AG04450 (cell line): ENCODE measurements at places on chromosomes 1 and 21.

DNA sequence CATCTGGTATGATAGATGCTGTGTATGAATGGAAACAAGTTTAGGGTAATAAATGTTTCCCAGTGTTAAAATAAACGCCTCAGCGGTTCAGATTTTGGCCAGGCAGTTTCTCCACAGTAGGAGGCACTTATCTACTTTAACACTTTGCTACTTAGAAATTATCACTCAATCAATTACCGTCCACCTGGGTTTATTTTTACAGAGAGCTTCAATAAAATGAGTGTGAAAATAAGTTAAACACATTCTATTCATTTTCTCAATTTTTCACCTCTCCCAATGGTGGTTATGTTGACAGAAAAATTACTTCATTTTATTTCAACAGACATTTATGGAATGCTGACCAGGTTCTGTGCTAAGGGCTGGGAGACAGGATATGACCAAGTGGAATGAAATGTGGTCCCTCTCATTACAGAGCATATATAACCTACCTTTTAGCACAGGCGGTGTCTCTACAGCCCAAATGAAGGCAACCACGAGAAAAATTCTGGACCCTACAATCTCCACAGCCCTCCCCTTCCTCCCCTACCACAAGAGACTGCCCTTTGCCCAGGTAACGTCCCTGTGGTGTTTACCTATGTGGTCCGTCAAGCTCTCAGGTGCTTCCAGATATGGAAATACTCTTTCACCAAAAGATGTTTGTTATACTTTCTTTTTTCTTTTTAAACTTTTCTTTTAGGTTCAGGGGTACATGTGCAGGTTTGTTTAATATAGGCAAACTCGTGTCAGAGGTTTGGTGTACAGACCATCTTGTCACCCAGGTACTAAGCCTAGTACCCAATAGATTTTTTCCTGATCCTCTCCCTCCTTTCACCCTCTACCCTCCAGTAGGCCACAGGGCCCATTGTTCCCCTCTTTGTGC is 105.5 kb downstream of the HLCS start:
- DNase-seq, result peak; percentile 29

DNA sequence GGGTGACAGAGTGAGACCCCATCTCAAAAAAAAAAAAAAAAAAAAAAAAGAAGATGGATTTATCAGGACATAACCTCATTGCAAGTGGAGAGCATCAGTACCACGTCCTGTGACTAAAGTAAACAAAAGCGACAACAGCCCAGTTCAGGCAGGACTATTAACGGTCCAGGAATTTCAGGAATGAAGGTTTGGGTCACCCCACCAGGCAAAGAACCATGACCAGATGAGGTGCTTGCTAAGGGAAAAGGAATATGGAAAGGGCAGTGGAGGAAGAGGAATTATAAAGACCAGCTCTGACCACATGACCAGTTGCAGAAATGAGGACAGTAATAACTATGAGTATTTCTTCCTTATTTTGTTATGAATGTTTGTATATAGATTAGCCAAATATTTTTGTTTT is 35.4 kb upstream of the EIF4G3 start:
- no peak for DNase-seq

- DNase-seq, result peak; percentile 84
Measured at GRCh38 chr1:53107570-53108322, 34.7 kb downstream of the SLC1A7 start.

DNA sequence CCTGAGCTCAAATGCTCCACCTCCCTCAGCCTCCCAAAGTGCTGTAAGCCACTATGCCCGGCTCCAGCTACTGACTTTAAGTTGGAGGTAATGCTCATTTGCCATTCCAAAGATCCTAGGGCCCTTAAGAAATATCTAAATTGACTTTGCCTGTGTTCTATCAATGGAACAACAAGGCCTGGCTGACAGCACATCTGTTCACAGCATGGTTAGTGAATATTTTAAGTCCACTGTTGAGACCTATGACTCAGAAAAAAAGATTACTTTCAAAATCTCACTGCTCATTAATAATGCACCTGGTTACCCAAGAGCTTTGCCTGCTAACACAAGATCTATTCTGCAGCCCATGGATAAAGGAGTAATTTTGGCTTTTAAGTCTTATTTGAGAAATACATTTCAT is 3.5 kb upstream of the SSX2IP start:
- no peak for DNase-seq

GRCh38 chr21:34004974-34005373 is 68.4 kb upstream of the MRPS6 start:
- DNase-seq, result no peak

- no peak for DNase-seq
Measured at GRCh38 chr1:167052389-167052788, 37.8 kb downstream of the GPA33 start.

GRCh38 chr21:43573921-43574320 is 85.4 kb downstream of the HSF2BP start:
- no peak for DNase-seq

- DNase-seq, result no peak
Measured at GRCh38 chr1:52460694-52461093, 56.3 kb downstream of the PRPF38A start.

- DNase-seq, result no peak
Measured at GRCh38 chr1:180842491-180843275, 70.0 kb upstream of the KIAA1614 start.

DNA sequence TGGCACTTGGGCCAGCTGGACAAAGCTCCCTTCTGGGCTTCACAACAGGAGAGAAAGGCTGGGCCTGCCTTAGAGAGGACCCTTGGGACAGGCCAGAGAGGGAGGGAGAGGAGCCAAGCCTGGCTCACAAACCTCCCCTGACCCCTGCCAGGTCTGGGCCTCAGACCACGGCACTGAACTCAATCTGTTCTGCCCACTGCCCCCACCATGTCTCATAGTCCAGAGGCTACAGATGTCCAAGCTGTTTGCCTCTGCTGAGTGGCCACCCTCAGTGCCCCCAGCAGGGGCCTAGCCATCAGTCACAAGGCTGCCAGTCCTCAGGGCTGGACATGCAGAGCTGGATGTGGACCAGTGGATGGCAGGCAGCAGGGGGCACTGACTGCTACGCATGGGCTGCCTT is 13.0 kb upstream of the DMBX1 start:
- no peak for DNase-seq

DNA sequence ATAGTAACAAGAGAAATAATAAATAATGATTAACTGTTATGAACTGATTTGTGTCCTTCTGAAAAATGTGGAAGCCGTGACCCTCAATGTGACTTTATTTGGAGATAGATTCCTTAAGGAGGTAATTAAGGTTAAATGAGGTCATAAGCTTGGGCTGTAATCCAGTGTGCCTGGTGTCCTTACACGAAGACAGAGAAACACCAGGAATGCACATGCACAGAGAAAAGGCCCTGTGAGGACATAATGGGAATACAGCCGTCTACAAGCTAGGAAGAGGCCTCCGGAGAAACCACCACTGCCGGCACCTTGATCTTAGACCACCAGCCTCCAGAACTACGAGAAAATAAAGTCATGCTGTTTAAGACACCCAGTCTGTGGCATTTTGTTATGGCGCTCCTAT is 215.9 kb downstream of the NEGR1 start:
- DNase-seq, result no peak

- DNase-seq, result no peak
Measured at GRCh38 chr1:13809461-13810159, 109.6 kb downstream of the PRDM2 start.

- no peak for DNase-seq
Measured at GRCh38 chr1:90045853-90046563, 51.1 kb downstream of the ZNF326 start.

GRCh38 chr21:29300807-29301138 is 2.1 kb downstream of the BACH1 start:
- DNase-seq, result no peak

DNA sequence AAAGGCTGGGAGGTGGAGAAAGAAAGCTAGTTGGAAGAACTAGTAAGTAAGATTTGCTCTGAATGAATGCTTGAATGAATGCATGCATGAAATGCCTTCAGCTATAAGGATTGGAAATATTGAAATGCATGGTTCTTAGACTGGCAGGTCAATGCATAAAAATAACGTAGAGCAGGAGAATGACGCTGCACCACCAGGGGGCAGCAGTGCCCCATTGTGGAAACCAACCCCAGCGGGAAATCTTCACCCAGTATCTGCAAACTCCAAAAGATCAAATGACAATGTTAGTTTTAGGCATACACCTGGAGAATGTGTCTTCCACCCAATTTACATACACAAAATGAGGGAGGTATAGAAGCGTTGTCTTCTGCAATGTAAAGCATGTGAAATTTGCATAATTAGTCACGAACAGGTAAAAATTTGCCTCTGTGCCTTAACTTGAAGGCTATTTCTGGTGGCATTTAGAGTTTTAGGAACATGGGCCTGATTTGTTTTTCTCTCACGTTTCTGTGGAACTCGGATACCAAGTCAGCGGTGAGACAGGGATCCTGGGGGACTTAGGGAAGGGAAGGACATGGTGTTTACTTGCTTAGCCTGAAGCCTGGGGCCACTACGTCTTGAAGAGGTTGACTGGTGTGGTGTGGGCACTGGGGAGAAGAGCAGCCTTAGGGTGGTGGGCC is 78.6 kb downstream of the HHAT start:
- peak; percentile 42 for DNase-seq

GRCh38 chr21:34352556-34352955 is 11.2 kb upstream of the KCNE2 start:
- no peak for DNase-seq

- DNase-seq, result no peak
Measured at GRCh38 chr1:1179983-1180861, 6.5 kb downstream of the TTLL10 start.

DNA sequence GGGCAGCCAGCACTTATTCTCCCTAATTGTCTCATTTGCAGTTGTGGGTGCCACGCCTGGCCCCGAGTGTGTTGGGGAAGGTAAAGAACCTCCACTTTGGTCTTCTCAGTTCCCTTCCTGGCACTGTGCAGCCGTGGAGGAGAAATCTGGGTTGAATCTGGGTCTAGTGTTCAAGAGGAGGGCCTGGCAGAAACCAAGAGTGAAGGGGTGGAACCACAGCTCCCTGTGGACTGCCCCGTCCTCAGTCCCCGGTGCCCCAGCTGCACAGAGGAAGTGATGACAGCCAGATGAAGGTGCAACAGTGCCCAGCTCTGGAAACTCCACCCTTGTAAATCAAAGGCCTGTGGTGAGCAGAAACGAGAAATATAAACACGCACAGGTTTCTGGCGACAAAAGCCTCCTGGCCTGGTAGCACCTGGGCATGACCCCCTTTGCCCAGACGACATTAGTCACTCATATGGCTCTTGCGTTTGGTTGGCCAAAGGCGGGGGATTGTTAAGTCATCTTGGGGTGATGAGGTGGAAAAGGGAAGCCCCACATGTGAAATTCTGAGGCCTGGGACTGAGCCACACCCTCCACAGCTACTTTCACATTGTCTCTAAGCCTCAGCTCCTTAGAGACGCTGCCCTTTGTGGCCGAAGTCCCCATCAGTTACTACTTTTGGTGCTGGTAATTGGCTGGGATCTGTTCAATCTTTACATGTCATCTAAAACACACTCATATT is 4.2 kb upstream of the ECE1 start:
- no peak for DNase-seq

GRCh38 chr1:175415129-175415712 is 222.6 kb upstream of the KIAA0040 start:
- no peak for DNase-seq

- no peak for DNase-seq
Measured at GRCh38 chr1:206953626-206954025, 7.4 kb upstream of the PIGR start.

DNA sequence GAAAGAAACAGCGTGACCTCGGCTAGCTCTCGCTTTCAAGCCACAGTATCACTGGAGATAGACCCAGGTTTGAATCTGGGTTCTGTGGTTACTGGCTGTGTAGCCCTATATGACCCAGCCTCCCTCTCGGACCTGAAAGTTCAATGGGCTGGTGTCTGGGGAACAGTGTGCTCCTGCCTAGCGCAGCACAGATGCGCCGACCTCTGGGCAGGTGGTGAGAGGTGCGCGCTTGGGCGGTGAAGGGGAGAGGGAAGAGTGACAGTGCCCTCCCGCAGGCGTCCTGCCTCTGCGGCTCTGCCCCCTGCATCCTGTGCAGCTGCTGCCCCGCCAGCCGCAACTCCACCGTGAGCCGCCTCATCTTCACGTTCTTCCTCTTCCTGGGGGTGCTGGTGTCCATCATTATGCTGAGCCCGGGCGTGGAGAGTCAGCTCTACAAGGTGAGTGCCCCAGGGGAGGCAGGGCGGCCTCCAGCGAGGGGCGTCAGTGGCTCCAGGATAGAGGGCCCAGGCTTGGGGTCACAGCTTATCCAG is 10.5 kb downstream of the SERINC2 start:
- no peak for DNase-seq

DNA sequence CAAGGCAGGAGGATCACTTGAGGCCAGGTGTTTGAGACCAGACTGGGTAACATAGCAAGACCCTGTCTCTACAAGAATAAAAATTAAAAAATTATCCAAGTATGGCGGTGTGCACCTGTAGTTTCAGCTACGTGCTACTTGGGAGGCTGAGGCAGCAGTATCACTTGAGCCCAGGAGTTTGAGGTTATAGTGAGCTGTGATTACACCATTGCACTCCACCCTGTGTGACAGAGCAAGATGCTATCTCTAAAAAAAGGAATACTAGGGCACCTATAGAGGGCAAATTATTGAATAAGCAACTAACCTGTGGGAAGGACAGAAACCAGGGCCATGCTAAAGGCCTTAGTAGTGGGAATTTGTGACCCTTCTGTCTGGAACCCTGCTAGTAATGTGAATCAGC is 86.1 kb downstream of the TENT5C start:
- DNase-seq, result no peak
